ENCODE measurements at places on chromosomes 7 and 10.
A peak's percentile ranks its signal among the peaks of the same experiment; 100 is the strongest.

DNA sequence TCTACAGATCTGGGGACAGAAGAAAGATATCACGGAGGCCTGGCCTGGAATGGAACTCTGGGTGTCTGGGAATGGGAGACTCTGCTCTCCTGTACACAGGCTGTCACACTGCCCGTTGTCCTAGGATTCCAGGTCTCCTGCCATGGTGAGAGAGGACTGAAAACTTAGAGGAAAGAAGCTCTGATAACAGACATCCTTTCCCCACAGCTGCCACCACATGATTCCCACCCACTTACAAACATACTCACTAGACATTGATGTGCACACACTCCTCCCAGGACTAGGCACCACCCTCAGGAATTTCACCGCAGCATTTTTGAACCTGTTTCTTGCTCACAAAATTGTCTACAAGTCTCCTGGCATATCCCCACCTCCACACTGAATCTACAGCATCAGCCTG, 5.7 kb downstream of the ZNF92 start:
- DNase-seq, result peak; percentile 26

DNA sequence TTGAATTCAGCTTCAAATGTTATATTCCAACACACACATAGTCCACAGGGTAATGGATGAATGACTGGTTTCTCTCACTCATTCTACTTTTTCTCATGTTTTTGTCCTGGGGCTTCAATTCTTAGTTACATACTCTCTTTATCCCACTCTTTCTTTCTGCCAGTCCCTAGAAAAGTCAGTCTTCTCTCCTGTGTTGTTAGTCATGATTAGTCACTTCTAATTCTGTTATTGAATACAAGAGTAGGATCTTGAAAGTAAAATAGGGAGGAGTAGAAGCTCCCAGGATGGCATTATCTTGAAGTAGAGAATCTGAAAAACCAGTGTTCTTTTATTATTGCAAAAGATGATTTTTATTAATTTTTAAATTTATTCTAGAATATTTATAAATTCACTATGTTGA, 45.5 kb upstream of the CALCR start:
- DNase-seq, result no peak

DNA sequence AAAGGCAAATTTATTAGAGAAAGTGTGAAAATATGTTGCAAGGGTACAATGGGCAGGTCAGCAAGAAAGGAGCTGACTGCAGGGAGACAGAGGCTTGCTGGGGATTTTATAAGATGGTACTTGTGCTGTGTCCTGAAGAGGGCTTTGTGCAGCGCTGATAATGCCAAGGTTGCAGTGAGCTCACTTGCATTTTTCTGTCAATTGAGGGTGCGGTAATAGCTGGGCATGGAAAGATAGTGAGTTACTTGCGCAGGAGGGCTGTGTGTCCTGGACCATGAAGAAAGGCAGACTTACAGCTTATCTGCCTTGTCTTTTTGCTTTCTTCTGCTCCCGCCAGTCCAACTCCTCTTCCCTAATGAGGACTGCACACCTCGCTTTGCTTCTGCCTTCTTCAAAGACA, 12.5 kb downstream of the CDC123 start:
- DNase-seq, result no peak

DNA sequence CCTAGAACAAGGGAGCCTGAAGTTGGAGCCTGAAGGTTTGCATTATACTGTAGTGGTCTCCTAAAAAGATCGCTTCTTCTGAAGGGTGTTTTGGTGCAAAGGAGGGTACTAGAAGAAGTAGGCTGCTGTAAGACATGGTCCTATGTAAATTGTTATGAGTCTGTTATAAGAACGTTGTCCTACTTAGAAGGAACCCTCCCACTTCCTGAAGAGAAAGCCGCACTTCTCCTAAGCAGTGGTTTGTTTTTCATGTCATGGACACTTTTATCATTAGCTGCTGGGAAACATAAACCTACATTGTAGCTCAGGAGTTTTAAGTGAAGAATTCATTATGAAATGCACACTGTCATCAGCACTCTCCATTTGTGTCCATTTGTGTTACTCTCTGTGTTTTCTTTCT, 129.1 kb upstream of the ITGB1 start:
- DNase-seq, result no peak

- DNase-seq, result no peak
Observed at GRCh38 chr7:154986200-154986945, 16.6 kb downstream of the PAXIP1 start.

DNA sequence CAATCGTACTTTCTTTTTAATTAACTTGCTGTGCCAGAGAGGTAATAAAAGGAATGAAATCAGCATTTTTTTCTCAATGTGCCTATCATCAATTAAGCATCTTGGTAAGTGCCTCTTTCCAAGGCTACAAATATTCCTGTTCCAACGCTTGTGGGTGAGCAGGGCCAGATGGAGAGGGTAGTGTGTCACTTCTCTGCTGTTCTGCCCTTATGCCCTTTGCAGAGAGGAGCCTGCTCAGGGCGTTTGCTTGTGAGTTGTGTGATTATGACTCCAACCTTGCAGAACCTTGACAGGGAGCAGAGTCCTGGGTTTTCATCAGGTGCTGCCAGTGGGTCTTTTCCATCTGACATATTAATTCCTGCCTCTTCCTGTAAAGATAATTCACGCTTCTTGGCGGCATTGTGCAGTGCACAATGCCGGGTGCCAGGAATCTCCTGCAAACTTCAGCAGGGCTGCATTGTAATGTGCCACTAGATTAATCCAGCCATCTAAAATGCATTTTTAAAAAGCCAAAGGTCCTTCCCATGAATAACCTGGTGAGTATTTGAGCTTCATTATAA, 234.4 kb downstream of the ARHGAP12 start:
- no peak for DNase-seq

DNA sequence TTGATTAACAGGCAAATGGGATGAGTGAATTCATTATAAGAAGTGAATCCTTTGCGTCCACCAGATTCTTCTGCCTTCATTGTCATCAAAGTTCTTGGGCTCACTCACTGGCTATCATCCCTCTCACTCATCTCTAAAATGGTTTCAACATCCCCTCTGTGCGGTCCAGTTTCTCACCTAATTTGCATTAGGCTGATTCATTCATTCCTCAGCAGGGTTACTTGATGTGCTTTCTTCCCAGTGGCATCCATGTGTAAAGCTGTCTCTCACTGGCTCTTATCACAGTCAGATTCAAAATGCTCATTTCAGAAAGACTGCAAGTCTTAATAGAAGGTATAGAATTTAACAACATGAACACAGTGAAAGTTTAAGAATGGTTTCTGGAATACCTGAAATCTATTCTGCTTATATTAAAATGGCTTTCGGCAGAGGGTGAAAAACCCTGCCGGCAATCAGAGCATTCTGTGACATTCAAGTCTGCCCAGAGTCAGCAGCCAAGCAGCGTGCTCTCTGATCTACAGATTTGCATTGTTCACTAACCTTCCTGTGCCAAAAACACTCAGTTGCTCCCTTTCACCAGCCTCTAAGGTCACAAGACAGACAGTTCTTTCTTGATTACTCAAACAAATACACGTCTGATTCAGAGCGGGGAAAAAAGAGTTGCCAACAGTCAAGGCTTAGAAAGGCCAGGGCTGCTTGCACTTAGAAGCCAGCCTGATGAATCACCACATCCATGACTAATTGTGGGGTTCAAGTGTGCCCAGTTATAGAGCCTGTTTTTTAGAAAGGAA, 106.7 kb downstream of the TES start:
- DNase-seq, result peak; percentile 99

DNA sequence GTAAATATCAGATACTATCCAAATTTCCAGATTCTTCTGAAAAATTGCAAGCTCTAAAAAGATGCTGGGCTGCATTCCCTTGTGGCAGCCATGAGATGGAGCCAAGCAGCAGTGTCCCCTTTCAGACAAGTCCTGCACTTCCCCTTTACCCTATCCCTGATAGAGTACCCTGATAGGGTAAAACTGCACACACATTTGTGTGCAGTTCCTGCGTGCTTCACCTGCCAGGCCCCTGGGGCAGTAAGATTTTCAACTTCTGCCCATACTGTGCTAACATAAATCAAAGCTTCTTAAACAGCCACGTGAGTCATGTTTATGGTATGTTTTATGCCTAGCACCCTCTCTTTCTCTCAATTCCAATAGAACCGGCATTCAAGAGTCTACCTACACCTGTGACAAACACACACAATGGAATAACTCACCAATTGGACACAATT, 52.2 kb downstream of the IFIT5 start:
- peak; percentile 35 for DNase-seq
